ENCODE measurements at places on chromosomes 16 and 17. TPM values are rescaled to one million over a fixed set of nuclear protein-coding genes. Genes with fewer than 3 reads are reported as not detected.

GPR139 gene
- not detected for total RNA-seq

SEPTIN1 gene
- total RNA-seq = 11.5 TPM

HEATR9 gene
- 0.09 TPM for total RNA-seq

NOD2 gene
- 1.5 TPM for total RNA-seq

CACNA1H gene
- total RNA-seq = 133 TPM

PRAC2 gene
- total RNA-seq = not detected

CDYL2 gene
- 14.1 TPM for total RNA-seq

ZNF597 gene
- 2.3 TPM for total RNA-seq

ALOX12B gene
- total RNA-seq = 0.43 TPM

Measured in mucosa of gallbladder (tissue), 1 donor.